ENCODE measurements at places on chromosomes 5 and 9. TPM values are rescaled to one million over a fixed set of nuclear protein-coding genes. Genes with fewer than 3 reads are reported as not detected.

- DNase-seq = no peak
Measured at GRCh38 chr5:180829726-180830125, 27.1 kb upstream of the MGAT1 start.

- DNase-seq = no peak
Measured at GRCh38 chr5:133494923-133495246, 117.5 kb downstream of the FSTL4 start.

DNA sequence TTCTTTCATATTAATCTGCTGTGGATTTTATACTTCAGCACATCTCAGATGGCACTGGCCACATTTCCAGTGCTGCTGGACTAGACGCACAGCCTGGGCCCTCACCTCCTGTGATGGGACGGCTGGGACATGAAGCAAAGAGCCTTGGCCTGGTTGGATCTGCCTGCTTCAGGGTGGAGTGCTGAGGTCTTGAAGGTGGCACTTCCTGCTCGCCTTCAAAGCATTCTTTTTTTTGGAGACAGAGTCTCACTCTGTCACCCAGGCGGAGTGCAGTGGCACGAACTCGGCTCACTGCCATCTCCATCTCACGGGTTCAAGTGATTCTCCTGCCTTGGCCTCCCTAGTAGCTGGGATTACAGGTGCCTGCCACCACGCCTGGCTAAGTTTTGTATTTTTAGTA is 73.1 kb downstream of the RAPGEF1 start:
- DNase-seq = no peak

DNA sequence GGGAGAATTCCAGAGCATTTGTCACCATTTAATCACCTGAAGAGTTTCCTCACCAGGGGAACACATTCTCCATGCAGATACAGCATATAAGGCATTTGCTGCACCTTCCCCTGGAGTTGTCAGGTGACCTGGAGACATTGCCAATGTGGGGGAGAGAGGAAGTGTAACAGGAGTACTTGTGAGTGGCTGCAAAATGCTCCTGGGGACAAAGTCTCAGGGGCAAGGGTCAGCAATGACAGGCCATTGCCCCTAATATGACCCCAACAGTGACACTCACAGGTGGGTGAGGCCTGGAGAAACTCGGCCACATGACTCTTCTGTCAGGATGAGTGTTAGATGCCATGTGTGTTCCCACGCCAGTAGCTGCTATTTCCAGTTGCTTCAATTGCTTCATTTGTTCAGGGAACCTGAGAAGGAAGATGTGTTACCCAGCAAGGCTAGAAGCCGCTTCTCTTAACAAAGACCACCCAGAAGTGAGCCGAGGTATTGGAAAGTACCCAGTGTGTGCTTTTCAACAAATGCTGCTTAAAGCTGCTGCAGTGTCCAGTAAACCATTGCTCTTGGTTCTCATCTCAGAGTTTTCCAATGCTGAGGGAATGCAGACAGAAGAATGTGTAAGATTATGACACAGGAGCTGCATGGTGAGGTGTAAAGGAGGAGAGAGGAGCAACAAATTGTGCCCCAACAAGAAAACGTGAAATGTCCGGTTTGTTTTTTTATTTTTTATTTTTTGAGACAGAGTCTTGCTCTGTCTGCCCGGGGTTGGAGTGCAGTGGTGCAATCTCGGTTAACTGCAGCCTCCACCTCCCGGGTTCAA is 128.2 kb upstream of the SLC44A1 start:
- no peak for DNase-seq

DNA sequence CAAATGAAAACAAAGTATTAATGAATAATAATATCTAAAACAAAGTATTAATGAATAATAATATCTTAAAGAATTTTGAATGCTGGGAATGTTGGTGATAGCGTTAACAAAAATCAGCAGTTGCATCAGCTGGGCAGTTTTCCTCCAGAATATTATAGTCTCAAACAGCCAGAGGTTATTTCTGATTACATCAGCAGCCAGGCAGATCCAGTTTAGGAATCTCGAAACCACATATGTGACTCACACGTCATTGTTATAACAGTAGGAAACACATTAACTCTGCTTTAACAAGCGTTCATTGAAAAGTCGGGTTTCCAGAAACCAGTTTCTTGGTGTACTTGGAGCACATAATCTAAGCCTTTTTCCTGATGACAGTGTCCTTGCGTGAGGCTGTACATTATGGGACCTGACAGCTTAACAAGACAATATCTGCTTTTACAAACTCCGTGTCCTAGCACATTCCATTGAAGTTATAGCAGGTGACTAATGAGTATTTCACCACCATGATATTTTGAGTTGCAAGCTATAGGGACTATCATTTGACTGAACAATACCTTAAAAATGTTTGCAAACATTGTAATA is 559.5 kb upstream of the KLF4 start:
- DNase-seq = peak; percentile 80

- no peak for DNase-seq
Measured at GRCh38 chr9:36401897-36402480, 1.9 kb upstream of the RNF38 start.

- DNase-seq = no peak
Measured at GRCh38 chr5:73729329-73729728, 103.3 kb downstream of the ARHGEF28 start.

DNA sequence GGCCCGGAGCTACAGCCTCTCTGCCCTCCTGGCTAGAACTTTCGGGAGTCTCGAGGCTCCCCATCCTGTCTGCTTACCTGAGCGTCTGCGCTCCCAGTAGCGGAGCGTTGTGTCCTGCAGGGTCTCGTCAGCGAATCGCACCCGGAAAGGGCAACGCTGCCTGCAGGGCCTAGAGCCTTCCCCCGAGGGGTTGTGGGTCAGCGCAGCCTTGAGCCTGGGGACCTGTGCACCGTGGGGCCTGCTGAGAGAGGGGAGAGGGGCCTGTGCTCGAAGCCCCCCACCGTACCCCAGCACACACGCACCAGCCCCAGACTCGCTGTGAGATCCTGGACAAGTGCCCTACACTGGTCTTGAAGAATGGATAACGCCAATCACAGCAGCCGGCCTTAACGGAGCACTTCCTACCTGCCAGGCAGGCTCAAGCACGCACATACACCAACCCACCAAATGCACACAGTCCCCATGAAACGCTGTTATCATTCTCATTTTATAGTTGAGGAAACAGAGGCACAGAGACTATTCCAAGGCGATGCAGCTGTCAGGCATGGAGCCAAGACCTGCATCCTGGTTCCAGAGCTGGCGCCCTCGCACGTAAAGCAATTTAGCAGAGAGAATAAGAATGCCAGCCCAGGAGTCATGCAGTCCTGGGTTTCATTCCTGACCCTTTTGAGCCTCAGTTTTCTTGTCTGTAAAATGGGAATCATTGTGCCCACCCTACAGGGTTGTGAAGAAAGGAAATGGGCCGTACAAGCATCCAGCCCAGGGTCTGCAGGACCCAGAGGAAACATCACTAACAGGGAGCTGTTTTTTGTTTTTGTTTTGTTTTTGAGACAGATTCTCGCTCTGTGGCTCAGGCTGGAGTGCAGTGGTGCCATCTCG is 5.3 kb downstream of the C9orf50 start:
- DNase-seq = no peak

GRCh38 chr5:151255621-151256286 is 2.8 kb downstream of the GM2A start:
- no peak for DNase-seq

DNA sequence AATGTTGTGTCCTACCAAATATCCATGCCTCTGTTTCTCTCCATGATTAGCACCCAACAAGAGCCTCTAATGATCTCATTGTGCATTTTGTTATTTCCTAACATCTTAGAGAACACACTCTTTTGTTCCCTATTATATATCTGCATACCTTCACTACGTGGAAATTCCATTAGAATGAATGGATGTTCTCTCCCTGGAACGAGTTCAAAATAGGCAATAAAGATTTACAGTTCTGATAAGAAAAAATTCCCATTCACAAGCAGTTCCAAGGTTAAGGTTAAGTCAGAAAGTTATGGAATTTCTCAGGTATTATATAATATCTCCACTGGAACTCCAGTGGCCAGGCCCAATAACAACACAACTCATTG is 83.7 kb downstream of the TRPM6 start:
- peak; percentile 42 for DNase-seq

Gene ANKH
- total RNA-seq = 30.1 TPM

Gene SLC28A3
- total RNA-seq = not detected

Gene ARPC5L
- 25.7 TPM for total RNA-seq

Gene SPINK5
- 0.95 TPM for total RNA-seq

Gene PCDHB2
- total RNA-seq = not detected

Gene PSIP1
- total RNA-seq = 41.8 TPM
